ENCODE measurements at places on chromosomes 7 and 10.
A peak's percentile ranks its signal among the peaks of the same experiment; 100 is the strongest.

DNA sequence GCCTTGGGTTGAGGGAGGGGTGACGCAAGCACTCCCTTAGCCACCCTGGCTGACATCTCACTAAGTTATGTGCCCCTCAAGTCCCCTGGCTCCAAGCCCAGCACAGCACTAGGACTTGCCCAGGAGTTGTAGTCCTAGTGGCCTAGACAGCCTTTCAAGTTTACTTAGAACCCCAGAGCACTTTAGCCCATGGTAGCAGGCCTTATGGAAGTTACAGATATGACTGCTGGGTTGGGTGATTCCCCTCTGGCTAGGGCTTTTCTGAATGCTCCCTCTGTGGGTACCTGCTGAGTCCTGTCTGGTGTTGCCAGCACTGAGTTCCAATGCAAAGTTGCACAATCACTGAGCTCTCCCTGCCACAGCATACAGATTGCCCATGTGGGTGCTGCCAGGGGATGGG is 83.2 kb downstream of the AHCYL2 start:
- DNase-seq = peak; percentile 20

DNA sequence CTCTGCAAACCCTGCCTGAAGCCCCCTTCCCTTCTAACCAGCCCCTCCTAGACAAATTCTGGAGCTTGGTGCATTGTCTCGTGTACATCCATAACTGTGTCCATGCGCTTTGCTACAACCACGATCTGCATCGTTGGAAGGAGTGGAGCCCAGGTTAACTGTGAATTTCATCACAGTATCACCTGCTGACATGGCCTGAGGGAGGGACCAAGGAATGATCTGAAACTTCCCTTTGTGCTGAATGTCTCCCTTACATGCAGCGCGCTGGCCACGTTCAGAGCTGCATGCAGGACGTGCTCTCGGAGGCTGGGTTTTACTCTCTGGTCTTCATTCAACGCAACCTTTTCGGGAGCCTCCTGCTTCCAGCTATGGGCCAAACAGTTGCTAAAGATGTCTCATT is 222.3 kb downstream of the CUX1 start:
- DNase-seq = no peak

- DNase-seq = no peak
Measured at GRCh38 chr7:108525327-108525984, 479 bp downstream of the PNPLA8 start.

DNA sequence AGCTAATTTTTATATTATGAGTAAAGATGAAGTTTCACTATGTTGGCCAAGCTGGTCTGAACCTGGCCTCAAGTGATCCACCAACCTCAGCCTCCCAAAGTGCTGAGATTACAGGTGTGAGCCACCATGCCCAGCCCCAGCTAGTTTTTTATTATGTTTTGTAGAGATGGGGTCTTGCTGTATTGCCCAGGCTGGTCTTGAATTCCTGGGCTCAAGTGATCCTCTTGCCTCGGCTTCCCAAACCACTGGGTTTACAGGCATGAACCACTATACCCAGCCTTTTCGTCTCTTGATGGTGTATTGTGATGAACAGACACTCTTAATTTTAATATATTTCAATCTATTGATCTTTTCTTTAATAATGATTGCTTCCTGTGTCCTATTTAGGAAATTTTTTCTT is 17.7 kb downstream of the RAB19 start:
- no peak for DNase-seq

DNA sequence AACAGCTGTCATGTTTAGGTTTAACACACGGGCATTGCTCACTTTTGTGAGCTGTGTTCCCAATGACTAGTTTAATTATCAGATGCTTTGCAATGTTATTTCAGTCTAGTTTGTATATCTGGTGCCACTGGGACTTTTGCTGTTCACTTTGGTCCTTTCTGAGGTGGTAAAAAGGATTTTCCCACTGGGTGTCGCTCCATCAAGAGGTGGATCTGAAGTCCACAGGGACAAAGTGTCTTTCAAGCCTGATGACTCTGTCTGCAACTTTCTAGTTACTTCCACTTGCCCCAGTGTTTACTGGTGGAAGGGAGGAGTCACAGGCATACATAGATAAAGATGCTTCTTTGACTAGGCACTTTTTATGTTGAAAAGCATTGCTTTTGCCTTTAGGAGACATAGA is 242.2 kb downstream of the HGF start:
- no peak for DNase-seq

DNA sequence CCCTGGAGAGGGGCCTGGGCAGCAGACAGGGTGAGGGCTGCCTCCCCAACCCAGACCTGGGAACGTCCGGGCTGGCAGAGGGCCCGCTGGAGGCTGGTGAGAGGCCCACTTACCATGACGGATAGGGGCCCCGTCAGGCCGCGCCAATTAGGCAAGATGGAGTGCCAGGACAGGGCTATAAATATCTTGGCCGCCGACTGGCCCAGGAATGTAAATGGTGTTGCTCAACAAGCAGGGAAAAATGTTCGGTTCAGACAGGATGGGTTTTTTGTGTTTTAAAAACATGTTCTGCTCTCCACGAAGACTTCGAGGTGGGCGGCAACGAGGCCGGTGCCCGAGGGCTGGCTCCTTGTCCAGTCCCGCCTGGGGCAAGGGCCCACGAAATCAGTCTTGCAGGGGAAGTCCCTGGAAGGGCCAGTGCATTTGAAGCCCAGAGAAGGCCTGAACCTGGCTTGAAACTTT is 35.8 kb upstream of the ELN start:
- no peak for DNase-seq

DNA sequence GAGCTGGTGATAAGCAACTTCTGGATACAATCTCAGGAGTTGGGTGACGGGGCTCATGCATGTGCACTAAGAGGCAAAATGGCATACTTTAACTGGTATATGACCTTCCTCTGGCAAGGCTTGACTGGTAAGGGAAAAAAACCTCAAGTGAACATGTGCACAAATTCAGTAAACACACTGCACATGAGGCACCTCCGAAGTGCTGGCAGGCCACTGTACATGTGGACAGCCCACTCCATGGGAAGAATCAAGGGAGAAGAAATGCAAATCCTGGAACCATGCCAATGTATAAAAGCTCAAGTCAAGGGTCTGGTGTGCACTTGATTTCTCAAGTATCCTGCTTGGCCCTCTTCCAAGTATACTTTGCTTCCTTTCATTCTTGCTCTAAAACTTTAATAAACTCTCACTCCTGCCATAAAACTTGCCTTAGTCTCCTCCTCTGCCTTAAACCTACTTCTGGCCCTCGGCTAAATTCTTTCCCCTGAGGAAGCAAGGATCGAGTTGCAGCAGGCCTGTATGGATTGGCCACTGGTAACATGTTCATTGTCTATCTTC is 167.2 kb downstream of the RAMP3 start:
- DNase-seq = no peak

DNA sequence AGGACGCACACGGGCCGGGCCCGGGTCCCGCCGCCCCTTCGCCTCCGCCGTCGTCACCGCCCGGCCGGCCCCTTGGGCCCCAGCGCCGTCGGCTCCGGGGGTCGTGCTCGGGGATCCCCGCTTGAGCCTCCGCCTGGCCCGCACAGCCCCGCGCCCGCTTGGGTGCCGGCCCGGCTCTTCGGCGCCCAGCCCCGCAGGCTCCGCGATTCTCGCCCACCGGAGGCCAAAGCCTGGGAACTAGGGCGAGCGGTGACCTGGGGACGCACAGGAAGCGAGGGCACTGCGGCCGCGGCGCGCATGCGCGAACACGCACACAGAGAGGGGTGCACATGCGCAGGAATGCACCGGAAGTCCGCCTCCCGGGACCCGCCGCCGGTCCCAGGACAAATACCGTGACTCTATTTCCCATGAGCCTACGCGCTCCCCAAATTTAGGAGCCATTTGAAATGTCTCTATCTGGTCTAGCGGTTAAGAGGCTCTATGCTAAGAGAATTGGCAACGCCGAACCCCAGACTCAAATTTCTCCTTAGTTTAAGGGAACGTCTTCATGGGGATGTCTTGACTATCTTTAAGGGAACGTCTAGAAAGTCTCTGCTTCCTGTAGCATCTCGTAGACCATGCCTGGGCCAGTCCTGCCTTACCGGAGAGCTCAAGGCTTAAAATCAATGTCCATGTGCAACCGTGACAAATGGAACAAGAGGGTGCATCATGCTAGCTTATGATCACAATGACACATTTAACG is at the start of gene ZNF12:
TSS of gene ZNF12 (minus strand) at position 282 of the 742 bp plus-strand sequence. CDS start 1,774 bp downstream, outside the sequence.
- DNase-seq = peak; percentile 94

DNA sequence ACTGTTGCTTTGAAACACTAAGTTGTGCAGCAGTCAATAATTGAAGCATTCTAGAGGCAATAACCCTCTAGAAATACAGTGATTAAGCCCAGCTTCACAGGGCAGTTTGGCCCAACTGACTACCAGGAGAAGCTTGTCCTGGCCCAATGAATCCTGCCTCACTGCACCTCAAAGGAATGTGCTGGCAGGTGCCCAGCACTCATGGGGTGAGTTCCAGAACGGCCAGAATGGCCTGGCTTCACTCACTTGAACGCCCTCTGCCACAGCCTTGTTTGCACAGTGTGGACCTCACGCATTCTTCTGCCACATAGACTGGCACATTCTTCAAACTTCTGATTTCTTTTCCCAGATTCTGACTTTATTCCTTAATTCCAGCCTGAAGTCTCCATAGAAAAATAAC is 6.6 kb upstream of the ITIH2 start:
- no peak for DNase-seq

DNA sequence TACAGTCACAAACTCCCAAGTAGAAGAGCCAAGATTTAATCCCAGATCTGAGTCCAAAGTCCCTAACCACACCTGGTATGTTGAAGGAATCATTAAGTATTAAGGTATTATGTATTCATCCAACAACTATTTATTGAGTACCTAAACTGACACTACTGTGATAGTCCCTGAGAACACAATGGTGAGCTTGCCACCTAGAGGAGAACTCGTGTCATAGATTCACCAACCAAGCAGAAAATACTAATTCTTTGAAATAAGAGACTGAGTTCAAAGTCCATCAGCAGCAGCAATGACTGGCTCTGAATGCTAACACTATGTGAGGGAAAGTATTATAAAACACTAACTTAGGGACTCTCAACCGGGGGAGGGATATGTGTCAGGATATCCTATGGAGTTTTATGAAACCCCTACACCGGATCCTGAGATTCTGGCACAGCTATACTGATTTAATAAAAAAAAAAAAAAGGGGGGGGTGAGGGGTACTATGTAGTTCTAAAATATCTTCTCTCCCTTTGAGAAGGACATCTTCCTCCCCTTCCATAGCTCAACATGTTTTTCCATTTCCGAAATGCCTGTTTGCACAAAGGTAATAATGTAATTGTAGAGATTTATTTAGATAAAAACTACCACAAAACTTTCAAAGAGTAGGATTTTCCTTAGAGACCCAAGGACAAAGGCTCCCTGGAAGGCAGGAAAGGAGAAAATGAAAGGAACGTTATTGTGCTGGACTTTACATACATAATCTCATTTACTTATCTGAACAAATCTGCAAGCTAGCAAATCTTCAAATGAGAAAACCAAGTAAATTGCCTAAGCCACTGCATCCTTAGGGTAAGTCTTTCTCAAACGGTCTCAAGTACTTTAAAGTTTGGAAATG is 1.6 kb downstream of the NCOA4 start:
- DNase-seq = peak; percentile 67

- peak; percentile 49 for DNase-seq
Measured at GRCh38 chr7:29196191-29196590, 1.6 kb downstream of the CHN2 start.

- no peak for DNase-seq
Measured at GRCh38 chr10:123027861-123028260, 19.1 kb downstream of the ACADSB start.

DNA sequence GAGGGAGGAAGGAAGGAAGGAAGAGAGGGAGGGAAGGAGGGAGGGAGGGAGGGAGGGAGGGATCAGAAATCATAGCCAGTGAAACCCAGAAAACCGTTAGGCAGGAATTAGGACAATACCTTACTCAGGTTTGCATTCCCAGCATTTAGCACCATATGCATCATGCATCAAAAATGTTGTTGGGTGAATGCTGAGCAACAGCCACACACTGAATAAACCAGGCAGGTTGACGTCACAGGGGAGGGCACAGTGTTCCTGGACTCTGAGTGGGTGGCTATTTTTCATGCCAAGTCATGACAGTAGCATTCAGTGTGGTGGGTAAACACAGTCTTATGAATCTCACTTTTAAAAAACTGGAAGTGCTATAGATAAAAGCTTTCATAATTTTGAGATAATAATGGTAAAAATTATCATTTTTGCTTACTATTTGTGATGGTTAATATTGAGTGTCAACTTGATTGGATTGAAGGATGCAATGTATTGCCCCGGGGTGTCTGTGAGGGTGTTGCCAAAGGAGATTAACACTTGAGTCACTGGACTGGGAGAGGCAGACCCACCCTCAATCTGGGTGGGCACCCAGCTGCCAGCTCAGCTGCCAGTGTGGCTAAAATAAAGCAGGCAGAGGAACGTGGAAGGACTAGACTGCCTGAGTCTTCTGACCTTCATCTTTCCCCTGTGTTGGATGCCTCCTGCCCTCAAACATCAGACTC is 199.1 kb upstream of the PRKCQ start:
- DNase-seq = no peak

DNA sequence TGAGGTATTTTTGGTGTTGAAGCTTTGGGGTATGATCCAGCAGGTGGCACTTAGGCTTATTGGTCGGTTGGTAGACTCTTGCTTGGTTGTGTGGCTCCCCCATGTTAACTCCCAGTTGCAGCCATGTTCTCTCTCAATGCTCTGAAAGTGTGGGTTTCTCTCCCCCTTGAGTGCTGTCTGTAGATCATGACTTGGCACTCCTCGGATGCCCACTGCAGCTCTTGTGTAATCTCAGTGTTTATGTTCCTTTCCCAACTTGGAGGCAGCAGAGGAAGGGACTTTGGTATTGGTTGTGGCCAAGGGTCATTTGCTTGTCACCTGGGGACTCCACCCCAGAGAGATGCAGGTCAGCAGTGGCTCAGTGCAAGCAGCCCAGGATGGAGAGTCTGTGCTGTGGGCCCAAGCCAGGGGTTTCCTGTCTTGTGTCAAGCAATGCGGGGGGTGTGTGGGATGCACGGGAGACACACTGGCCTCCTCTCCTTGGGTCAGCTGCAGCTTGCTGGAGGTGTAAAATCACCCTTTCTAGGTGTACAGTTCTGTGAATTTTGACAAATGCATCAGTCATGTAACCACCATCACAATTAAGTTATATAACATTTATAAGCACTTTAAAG is 36.9 kb downstream of the PIK3CG start:
- DNase-seq = peak; percentile 12

DNA sequence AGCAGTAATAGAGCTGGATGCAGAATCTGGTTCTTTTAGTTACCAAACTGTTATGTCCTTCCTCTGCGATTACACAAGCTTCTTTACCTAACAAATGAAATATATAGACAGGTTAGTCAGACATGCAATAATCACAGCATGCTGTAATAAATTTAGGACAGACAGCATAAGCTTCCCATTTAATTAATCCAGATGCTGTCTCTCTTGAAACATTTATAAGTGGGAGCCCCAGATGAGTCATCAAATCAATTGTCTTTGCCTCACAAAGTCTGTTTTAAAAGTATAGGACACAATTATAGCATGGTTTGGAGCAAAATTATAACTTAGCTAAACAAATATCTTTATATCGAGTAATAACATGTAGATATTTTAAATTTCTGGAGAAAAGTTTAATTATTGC is 1.6 kb downstream of the CDNF start:
- no peak for DNase-seq

GRCh38 chr7:52080493-52080892 is 763.9 kb upstream of the COBL start:
- DNase-seq = no peak

Measured in MV-4-11 (cell line).